ENCODE measurements at places on chromosomes 1 and 21. TPM values are rescaled to one million over a fixed set of nuclear protein-coding genes. Genes with fewer than 3 reads are reported as not detected.

DNA sequence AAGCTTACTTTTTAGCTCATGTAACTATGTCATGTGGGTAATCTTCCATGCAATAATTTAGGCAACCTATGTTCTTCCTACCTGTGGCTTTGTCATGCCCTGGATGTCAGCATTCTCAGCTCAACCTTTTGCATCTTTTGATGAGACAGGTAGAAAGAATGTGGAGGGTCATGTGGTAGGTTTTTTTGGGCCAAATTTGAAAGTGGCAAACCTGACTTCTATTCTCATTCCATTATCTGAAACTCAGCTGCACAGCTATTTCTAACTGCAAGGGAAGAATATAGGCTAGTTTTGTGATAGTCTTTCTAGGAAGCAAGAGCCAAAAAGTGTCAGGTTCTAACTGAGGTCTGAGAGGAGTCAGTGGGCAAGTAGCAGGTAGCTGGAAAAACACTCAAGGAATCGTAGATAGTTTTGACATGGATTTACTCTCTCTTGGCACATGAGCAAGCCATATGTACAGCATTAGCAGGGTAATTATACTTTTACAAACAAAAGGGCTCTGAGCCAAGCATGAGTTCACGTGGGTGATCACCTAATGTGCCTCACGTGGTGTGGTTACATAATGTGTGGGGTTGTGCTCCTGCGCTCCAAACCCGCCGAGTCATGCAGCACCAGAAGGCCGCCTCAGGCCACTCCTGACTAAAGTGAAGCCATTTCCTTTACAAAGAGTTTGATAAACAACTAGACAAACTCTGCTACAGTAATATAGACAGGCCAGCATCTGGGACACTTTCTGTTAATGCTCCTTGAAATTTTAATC, 1013.8 kb downstream of the PLA2G4A start:
- no peak for DNase-seq

Gene MYOM3
- not detected for total RNA-seq

DNA sequence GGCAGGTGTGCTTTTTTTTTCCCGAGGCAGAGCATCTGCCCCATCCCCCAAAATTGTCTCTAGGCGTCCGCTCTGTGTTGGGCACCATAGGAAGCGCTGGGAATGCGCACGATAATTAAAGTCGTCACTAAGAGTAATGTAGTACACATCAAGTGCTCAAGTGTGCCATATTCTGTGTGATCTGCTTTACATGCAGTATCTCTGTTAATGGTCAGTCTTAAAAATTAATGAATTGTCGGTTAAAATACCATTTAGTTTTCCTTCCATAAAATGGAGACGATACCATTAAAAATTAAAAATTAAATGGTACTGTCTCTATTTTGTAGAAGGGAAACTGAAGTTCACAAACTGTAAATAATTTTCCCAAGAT, 544 bp upstream of the CCT8 start:
- no peak for DNase-seq

Gene B3GALT5
- 0.71 TPM for total RNA-seq

DNA sequence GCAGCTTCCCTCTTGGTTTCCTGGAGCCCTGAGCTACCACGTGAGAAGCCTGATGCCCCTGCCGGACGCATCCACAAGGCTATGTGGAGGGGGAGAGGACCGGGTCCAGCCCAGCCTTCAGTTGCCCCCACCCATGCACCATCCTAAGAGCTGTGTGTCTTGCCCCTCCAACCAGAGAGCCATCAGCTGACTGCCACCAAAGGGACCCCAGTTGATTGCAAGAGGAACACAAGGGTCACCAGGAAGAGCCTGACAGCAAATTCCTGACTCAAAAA, 81.5 kb downstream of the GLIS1 start:
- no peak for DNase-seq

GRCh38 chr1:60255565-60255964, 182.0 kb upstream of the C1orf87 start:
- no peak for DNase-seq

Gene JMJD4
- total RNA-seq, result 20.1 TPM

DNA sequence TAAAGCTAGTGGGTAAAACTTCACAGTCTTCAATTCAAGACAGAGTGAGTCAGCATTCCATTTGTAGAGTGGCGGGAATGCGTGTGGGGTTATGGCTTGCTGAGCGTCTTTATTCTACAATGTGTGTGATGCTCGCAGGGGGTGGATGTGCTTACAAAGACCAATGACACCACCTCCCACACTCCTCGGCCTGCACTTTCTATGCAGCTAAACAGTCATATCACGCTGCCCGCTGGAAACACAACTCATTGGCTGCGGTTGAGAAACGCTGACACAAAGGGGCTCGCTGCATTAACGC, 298.5 kb downstream of the PCP4 start:
- DNase-seq, result no peak

Gene ALPL
- total RNA-seq, result 319 TPM

DNA sequence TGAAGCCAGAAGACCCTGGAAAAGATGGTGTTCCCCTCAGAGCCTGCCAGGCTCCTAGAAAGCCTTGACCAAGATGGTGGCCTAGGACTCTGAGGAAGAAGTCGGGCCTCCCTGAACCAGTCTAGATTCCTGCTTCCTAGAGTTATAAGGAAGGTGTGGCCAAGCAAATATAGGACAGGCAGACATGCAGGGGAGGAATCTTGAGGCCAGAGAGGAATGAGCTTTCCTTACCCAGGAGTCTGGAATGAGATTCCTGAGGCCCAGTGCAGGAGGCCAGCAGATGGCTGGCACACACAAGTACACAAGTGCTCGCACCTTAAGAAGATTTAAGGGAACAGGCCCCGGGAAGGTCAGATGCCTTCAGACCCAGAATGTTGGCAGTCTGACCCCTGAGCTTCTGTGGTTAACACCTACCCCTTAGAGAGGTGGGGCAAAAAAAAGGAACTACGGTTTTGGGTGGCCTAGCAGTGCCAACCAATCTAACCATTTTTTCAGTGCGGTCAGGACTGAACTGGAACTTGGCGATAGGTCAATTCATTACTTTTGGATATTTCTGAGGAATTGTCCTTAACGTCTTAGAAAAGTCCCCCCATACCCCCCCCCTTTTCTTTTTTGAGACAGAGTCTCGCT, 73.3 kb downstream of the MDM4 start:
- no peak for DNase-seq

GRCh38 chr1:233244183-233244582, 51.3 kb downstream of the PCNX2 start:
- DNase-seq, result no peak

Data from upper lobe of left lung (tissue), 6 donors.